Stimulated activated CD8-positive, alpha-beta memory T cell treated with anti-CD3 and anti-CD28 coated beads, Interleukin-4, amount 100 ng/mL, for 1 hour (primary cell): ENCODE measurements at places on chromosomes 12 and 14.

- DNase-seq = no peak
These were observed 5.1 kb downstream of the SLC4A8 start for GRCh38 chr12:51429700-51430099.

DNA sequence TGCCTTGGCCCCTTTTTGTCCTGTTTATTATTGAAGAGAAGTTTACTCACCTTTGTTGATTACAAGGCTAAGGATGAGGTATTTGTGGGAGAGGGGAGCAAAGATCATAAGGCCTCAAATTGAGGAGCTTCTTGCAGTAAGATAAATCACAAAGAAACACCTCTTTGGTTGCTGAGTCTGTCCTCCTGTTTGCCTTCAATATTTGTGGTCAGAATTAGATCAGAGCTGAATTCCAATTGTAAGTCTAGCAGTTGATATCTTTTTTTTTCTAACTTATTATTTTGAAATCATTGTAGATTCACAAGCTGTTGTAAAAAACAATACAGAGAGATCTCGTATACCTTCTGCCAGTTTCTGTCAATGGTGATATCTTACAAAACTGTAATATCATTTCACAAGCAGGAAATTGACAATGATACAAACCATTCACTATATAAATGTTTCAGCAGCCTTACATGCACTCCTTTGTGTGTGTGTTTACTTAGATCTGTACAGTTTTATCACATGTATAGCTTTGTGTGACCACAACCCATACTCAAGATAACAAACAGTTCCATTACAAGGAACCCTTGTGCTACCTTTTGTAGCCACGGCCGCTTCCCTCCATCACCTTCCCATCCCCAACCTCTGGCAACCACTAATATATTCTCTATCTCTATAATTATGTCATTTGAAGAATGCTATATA lies 97.4 kb downstream of the KICS2 start:
- no peak for DNase-seq

- no peak for DNase-seq
These were observed 159.7 kb upstream of the EGLN3 start for GRCh38 chr14:34110531-34110930.

GRCh38 chr12:92020983-92021665 lies 124.5 kb downstream of the BTG1 start:
- DNase-seq = no peak

GRCh38 chr14:106844608-106845285 lies 1318.4 kb downstream of the TMEM121 start:
- DNase-seq = peak; percentile 40

DNA sequence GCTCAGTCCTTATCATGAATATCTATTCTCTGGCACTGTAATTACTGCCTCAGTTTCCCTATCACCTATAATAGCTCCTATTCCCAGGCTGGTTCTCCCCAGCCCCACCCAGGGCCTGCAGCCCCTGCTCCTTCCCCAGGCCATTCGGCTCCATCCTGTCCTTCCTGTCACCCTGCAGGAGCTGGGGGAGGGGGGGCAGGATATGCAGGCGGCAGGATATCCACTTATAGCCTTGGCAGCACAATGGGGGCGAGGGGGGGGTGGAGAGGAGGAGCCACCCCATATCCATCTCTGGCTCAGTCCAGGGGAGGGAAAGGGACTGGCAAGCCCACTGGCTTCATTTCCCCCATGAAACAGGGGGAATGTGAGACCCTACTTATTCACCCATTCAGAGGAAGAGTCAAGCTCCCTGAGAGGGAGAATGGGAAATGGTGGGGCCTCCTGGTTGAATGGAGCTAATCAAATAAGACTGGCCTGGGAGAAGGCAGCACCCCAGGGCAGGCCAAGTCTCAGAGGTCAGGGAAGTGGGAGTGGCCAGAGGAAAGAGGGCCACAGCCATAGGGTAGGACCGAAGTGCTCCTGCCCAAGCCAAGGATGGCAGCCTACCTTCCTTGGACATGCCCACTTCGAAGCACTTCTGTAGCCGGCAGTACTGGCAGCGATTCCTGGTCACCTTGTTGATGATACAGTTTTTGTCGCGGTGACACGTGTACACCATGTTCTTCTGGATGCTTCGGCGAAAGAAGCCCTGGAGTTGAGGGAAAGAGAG lies 7.8 kb upstream of the ITGB7 start:
- DNase-seq = no peak

GRCh38 chr14:56378475-56378877 lies 201.1 kb upstream of the TMEM260 start:
- DNase-seq = no peak

- DNase-seq = no peak
These were observed 730 bp downstream of the CLSTN3 start for GRCh38 chr12:7130701-7131501.

DNA sequence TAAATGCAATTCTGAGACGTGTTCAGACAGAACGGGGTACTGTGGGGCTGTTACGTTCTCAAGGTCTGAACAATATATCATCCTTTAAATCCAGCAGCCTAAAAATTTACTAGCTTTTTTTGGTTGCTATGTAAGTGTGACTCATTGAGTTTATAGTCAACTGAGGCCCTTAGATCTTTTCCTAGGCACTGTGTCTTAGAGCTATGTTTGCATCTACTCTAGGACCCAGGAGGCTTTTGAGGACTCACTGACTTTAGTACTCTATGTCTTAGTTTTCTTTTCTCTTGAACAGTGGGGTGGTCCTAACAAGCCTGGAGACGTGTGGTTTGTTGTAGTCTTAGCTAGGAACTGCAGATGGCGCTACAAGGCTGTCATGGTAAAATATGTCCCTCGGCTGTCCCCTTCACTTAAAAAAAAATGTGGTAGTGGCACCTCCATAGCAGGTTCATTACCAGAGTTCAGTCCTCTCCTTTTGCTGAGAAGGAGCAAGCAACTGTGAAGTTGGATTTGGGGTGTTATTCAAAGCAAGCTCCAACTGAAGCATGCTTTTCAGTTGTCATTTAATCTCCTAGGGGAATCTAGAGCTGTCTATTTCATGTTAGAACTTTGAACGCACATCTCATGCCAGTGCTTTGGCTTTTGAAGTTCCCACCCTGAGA lies 8.7 kb upstream of the SPATS2 start:
- DNase-seq = no peak

DNA sequence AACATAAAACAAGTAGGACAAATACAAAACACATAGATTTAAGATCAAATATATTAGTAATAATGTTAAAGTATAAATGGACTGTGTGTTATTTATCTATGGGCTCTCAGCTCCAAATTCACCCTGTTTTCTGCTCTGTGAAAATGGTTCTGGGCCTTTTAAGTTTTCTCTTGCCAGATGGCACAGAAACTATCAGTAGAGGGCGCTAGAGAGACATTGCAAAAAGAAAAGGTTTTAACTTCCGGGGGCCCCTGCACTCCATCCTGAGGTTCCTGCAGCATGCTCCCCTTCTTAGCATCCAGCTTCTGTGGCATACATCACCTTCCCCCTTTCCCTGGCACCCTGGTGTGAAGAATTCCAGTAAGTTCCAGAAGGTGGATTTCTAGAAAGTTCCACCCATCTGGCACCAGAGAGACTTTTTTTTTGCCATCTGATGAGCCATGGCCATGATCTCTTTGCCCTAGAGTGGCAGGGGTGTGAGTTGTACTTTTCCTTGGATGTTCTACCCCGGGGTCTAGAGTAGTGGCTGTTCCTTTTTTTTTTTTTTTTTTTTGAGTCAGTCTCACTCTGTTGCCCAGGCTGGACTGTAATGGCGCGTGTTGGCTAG lies 29.3 kb downstream of the ZCRB1 start:
- DNase-seq = no peak

DNA sequence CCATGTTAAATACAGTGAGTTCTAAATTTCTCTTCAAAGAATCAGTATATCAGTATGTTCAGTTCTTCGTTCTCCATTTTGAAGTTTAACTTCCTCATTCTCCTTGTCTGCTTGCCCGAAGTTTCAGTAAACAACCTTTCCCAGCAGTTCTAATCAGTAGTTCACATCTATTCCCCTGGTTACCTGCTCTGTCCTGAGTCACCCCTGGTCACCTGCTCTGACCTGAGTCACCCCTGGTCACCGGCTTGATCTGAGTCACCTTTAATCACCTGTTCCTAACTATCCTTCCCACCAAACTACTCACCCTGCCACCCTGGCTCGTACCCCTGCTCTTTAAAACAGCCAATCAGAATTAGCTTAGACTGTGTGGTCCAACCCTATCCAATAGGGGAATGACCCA lies 9.4 kb upstream of the OR10G3 start:
- DNase-seq = no peak

DNA sequence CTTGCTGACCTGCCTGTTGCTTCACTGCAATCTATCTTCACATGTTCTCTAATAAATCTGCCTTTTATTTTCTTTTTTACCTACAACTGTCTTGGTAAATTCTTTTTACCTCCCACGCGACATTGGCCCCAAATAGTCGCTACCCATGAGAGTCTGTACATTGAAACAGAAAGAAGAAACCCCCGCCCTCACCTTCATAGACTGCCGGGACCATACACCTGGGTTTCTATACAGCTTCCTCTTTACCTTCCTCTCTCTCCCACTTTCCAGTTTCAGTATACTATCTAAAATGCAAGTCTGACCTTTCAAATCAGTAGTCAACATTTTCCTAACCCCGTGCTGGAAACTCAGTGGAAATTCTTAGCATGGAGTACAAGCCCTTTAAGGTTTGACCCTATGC lies 4.8 kb downstream of the SLC8A3 start:
- DNase-seq = no peak

GRCh38 chr12:109730306-109731145 lies 16.9 kb downstream of the FAM222A start:
- DNase-seq = no peak

- no peak for DNase-seq
These were observed 136.4 kb downstream of the CEP128 start for GRCh38 chr14:80805136-80805535.

DNA sequence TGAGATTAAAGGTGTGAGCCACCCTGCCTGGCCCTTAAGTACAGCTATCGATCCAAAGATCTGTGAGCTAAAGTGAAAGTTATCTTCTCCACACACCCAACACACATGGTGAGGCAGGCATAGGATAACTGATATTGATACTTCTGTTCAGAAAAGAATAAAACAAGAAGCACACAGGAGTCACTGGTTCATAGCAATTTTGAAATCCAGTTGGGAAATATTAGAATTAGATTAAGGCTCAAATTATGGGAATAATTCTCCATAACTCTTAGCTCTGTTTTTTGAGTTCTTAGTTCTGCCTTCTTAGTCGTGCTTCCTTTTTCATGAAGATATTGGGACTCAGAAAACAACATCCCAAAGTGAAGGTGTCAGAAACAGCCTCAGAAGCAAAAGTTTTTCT lies 186.0 kb upstream of the PLXNC1 start:
- DNase-seq = no peak

DNA sequence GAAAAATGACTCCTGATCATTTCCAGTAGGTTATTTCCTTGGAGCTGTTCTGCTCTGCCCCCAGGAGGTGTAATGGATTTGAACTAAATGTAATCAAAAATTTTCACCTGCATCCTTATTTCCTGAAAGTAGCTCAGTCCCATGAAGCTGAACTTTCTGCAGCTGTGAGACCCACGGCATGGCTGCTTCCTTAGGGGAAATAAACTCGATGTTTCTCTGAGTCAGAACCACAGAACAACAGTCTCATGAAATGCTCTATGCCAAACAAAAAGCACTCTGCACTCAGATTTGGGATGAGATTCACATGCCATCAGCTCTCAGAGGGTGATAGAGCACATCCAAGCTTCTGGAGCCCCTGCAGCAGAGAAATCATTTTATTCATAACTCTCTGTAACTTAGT lies 224.1 kb upstream of the PLEKHG7 start:
- DNase-seq = no peak

GRCh38 chr14:95265106-95266094 lies 54.3 kb downstream of the CLMN start:
- no peak for DNase-seq
